ENCODE measurements at places on chromosomes 2 and 18.
A peak's percentile ranks its signal among the peaks of the same experiment; 100 is the strongest.

DNA sequence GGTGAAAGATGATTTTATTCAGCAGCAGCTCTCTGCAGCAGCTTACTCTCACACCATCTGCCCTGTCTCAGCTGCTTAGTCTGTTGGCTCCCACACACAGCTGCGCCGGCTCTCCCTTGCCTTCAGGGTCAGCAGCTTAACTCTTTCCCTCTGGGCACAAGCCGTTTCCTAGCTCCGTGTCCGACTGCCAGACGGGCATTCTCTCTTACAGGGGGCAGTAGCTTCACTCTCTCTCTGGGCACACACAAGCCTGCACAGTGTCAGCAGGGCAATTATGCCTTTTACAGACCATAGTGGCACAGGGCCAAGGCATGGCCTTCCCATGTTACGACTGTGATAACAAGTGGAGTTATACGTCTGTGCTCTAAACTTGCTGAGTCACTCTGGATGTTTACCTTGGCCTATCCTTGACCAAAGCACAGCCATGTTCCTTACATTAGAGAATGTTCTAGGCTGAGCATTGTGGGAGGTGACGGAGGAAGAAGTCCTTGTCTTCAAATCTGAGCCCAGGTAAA, 31.7 kb downstream of the PCARE start:
- no peak for DNase-seq

GRCh38 chr2:160989778-160990177, 170.4 kb upstream of the TANK start:
- DNase-seq = peak; percentile 48

GRCh38 chr2:39232141-39232540, 11.6 kb downstream of the CDKL4 start:
- DNase-seq = peak; percentile 23

DNA sequence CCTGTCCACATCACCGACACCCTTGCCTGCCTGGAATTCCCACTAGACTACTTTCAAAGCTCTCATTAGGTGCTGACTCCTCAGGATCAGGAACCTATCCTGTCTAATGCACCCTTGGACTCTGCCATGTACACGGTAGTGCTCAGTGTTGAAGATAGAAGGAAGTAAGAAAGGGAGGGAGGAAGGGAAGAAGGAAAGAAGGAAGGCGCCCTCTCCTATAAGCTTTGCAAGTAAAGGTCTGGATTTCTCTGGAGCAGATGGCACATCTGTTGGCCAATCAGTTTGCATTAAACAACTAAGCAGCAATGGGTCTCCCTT, 45.3 kb downstream of the SCTR start:
- no peak for DNase-seq

DNA sequence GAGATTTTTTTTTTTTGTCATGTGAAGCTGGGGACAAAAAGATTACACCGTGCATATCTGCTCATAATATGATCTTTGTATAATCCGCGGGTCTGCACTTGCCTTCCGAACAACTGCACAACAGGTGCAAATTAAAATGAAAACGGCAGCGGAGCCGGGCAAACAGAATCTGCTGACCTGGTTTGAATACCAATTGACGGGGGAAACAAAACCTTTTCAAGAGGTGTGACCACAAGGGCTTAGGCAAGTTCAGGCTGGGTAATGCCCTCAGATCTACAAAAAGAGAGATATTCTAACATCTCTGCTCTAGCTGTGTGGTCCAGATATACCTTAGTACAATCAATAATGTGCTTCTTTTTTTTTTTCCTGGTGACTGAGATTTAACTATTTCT, 88.5 kb downstream of the ZEB2 start:
- no peak for DNase-seq

DNA sequence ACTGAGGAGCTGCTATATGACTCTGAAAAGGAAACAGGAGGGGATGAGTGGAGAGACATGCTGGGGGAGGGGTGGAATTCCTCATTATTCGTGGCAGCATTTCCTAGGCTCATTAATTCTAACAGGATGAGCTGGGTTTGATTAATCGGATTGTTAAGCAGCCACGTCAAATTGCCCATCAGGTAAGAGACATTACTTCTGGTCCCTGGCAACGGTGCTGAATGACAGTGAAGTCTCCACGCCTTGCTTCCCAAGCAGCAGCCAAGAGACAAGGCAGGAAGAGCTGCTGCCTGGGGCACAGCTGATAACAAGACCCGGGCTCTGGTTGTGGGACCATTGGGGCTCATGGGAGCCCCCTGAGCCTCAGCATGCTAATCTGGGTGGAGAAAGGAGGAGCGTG, 86.6 kb downstream of the MARCHF4 start:
- no peak for DNase-seq

GRCh38 chr2:163558251-163559021, 177.4 kb downstream of the FIGN start:
- no peak for DNase-seq

GRCh38 chr2:233938676-233939370, 21.6 kb downstream of the TRPM8 start:
- no peak for DNase-seq

GRCh38 chr18:75041586-75041985, 167.4 kb downstream of the PTGR3 start:
- peak; percentile 13 for DNase-seq

GRCh38 chr2:113039158-113039557, 13.5 kb downstream of the IL36B start:
- no peak for DNase-seq

DNA sequence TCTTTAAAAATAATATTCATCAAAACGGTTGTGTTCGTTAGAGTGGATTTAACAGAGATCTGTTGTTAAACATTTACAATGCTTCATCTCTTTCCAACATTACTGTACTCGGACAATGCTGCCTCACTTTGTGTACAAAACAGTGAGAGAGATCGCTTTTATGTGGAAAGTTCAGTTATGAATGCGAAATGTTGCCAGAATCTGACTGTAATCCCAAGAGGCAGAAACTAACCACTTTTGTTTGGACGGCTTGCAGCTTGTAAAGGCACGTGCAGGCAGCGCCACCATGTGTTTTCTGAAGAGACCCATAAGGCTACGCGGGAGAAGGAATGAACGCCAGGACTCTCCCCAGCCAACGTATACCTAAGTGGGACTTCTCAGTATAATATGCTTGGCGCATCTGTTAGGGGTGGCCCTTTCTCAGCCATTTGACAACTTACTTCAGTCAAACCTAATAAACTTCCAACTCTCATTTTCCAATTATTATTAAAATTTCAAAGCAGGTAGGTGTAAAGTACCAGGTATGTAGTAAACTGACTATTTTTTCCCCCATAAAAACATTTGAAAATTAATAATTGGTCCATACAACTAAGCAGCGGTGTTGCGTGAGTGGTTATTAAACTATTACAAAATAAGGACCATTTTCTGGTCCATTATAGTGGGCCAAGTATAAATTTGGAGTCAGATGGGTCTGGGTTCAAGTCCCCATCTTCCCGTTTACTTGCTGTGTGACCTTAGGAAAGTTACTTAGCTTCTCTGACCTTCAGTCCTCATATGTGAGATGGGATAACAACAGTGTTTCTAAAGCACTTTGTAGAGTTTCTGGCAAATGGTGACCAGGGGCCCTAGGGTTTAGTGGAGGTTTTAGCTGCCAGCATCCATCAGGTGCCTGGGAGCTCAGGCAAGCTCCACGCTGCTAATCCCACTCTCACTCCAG, 5.6 kb upstream of the NAPG start:
- peak; percentile 97 for DNase-seq

DNA sequence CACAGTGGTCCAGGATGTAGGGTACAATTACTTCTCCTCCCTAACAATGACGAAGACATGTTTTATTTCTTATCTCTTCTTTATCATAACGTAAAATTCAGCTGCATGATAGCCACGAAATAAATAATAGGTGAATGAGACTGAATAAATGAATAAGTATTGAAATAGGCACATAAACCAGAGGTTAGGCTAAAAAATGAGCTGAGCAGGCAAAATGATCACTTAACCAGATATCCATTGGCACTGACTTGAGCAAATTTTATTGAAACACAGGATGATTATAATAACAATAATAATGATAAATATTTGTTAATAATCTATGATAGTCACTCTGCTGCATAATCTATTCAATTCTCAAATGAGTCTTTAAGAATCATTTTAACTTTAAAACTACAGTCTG, 506.9 kb upstream of the ZNF804A start:
- DNase-seq = no peak

DNA sequence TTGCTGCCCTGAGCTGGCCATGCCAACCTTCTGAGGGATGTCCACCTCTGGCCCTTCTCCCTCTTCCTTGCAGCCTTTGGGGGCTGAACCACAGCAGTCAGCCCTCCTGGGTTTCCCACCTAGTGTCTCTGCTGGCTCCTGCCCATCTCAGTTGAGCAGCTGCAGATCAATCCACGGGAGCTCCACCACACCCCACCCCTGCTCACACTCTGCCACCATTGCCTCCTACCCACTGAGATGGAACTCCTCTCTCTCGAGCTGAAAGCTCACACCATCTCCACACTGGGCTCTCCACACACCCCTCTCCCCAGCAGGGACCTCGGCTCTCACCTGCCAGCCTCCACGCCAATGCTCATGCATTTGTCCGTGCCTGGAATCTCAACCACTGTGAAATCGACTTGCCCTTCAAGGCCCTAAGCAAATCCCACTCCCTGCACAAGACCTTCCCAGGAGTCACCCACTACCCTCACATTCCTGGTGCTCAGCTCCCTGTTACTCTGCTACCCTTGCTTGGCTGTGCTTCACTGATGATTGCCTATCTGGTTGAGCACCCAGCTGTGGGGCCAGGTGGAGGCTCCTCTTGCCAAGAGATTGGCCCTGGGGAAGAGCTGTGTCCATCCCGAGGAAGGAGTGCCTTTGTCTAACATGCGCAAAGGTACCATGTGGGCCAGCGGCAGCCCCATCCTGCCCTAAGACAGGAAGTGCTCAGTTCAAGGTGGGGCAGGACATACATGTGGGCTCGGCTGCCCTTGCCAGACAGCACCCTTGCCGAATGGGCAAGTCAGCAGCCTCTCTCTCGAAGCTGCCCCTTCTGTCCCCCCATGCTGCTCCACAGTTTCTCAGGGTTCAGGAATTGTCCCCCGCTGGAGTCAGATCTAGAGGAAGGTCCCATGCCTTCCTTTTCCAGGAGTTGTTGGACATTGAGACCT, 208.7 kb downstream of the CYP26B1 start:
- DNase-seq = no peak

GRCh38 chr18:34871435-34871834, 161.3 kb downstream of the DTNA start:
- no peak for DNase-seq

GRCh38 chr2:11661891-11662435, 8.0 kb downstream of the NTSR2 start:
- DNase-seq = no peak

DNA sequence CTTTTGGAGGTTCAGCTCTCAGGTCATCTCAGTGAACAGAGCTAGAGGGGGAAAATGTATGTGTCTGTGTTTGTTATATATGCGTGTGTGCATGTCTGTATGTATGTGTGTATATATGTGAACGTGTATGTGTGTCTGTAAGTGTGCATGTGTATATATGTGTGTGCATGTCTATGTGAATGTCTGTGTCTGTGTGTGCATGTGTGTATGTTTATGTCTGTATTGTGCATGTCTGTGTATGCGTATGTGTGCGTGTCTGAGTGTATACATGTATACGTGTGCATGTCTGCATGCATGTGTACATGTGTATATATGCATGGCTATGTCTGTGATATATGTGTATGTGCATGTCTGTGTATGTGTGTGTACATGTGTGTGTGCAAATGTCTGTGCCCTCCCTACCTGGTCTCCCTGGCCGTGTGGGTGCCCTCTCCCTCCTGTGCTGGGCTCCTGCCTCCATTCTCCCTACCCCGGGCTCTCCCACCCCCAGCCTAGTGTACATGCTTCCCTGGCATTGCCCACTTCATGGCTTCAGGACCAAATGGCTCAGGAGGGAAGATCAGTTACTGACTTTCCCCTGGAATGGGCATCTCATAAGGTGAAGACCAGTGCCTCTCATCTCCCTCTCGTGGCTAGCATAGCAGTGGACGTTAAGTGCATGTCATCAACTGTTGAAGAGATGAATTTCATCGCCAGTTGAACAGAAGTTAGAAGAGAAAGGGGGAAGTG, 49.9 kb downstream of the TRAF3IP1 start:
- no peak for DNase-seq

GRCh38 chr2:184154438-184154837, 443.9 kb upstream of the ZNF804A start:
- peak; percentile 7 for DNase-seq

DNA sequence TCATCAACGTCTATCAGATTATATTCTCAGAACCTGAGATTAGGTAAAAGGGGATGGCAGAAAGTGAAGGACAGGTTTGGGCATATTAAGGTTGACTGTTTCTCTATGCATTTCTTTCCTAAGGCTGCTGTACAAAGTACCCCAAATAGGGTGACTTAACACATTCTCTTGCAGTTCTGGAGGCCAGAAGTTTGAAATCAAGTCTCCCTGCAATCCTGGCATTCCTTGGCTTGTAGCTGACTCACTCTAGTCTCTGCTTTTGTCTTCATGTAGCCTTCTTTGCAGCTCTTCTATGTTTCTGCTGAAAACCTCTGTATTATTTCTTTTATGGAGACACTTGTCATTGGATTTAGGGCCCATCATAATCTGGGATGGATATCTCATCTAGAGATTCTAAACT, 364.3 kb downstream of the PLCL1 start:
- DNase-seq = peak; percentile 13

GRCh38 chr2:241897231-241897916, 27.8 kb downstream of the RTP5 start:
- no peak for DNase-seq

DNA sequence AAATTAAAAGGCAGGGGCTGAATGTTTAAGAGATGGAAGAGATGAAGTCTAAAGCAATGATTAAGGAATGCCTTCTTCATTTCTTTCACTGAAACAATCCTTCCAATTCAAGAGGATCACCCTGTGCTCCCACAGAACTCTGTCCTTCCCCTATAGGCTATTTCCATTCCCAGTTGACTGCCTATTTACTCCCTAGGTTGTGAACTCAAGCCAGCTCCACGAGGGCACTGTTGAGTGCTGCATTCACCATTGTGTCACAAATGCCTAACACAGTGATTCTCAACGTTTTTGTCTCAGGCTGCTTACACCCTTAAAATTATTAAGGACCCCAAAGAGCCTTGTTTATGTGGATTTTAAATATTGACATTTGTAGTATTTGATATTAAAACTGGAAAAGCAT, 112.4 kb downstream of the AOX1 start:
- no peak for DNase-seq

- DNase-seq = no peak
Observed at GRCh38 chr2:88591698-88592097, 35.6 kb downstream of the EIF2AK3 start.

DNA sequence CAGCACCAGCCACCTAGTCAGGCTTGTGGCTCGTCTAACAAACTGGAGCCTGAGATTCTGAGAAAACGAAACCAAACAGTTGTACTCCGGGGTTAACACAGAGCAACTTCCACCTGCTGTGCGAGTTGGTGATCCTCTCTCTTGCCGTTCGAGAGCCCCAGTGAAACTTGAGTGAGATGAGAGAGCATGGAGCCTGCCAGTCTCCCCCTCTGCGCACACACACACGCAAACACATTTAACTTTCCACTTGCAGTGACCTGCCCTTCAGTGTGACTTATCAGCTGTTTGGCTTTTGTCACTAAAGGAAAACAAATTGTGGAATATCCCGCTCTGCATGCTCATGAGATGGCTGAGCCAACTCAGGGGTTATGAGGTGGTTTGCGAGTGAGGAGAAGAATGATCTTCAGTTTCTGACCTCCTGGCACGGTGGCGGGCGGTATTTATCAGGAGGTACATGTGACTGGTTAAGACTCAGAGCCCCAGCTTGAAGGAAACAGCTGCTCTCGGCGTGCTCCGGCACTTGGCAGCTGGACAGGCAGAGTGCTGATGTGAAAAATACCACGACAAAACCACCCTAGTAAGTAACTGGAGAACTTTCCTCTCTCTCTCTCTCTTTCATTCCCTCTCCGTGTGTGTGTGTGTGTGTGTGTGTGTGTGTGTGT, at the start of gene RASGRP3:
RASGRP3 (plus strand) TSS at position 519 of the 662 bp plus-strand sequence. CDS start 38,488 bp downstream, outside the sequence.
- DNase-seq = peak; percentile 98

Data from AG10803 (cell line).